ENCODE measurements at places on chromosomes 7 and 10.

DNA sequence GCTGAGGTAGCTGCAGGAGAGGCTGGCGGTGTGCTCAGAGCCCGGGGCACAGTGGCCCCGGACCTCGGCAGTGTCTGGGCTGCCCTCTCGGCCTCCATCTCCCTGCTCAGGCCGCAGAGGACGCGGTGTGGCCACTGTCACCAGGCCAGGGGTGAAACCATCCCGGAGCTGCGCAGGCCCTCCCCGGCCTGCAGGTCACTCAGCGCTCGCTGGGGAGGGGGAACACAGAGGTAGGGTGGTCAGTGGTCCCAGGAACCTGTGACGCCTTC is 49.8 kb upstream of the DAGLB start:
- no peak for DNase-seq

DNA sequence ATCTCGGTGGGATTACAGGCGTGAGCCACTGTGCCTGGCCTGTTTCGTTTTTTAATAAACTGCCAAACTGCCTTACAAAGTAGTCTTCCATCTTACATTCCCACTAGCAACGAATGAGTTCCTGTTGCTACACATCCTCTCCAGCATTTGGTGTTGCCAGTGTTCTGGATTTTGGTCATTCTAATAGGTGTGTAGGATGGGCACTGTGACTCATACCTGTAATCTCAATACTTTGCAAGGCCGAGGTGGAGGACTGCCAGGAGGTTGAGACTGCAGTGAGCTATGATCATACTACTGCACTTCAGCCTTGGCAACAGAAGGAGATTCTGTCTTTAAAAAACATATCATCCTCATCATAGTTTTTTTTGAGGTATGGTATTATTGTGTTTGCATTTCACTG is 21.4 kb upstream of the RSBN1L start:
- DNase-seq = no peak

- no peak for DNase-seq
Measured at GRCh38 chr7:155388561-155388960, 69.4 kb upstream of the EN2 start.

DNA sequence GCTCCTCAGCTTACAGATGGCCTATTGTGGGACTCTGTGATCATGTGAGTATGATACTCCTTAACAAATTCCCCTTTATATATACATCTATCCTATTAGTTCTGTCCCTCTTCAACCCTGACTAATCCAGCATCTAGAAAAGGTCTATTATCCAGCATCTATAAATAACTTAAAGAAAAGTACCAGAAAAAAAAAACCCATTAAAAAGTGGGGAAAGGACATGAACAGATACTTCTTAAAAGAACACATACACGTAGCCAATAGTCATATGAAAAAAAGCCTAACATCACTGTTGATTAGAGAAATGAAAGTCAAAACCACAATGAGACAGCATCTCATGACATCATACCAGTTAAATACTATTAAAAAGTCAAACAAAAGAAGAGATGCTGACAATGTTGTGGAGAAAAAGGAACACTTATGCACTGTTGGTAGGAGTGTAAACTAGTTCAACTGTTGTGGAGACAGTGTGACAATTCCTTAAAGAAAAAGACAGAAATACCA is 549.5 kb upstream of the GRM3 start:
- DNase-seq = no peak

Data from omental fat pad (tissue), 4 donors.